Breast epithelium (tissue), 4 donors: ENCODE measurements at places on chromosomes 5 and 9. TPM values are rescaled to one million over a fixed set of nuclear protein-coding genes. Genes with fewer than 3 reads are reported as not detected.
A peak's percentile ranks its signal among the peaks of the same experiment; 100 is the strongest.

DNA sequence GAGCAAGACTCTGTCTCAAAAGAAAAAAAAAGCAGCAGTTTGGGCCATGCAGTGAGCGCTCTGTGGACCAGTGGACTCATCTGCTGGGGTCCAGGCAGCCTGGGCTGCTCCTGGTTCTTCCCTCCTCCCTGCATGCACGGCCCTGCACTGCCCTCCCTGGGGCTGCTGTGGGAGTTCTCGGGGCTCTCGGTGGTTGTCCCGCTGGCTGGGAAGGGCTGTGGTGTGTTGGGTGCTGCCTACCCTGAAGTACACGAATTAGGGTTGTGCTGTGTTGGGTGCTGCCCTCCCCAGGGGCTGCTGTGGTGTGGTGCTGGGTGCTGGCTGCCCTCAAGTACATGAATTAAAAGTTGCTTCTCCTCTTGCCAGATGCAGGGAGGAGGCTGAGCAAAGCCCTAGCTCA is 18.3 kb upstream of the CLPTM1L start:
- no peaks in the 10 kb centered on the region for H3K36me3 ChIP-seq
- H3K4me3 ChIP-seq = no peak overlapping the region
- no peak for DNase-seq
- H3K27me3 ChIP-seq = peaks cover 75% of the 10 kb centered on the region
- H3K27ac ChIP-seq = no peak overlapping the region
- no peaks in the 10 kb centered on the region for H3K4me1 ChIP-seq

DNA sequence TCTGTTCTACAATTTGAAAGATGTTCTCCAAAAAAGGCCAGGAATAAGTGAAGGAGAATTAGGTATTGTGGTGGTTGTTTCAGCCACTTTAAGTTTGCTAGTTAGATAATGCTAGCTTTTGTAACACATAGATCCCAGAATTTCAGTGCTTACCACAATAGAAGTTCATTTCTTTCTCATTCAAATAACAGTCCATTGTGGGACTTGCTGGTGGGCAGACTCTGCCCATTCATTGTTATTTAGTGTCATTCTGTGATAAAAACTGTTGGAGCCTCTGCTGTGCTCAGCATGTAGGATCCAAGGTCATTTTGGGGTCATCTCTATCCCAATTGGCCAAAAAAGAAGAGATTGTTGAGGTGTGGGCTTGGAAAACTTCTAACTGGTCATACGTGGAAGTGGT is 106.8 kb downstream of the CCDC192 start:
- no peak overlapping the region for H3K4me3 ChIP-seq
- no peak overlapping the region for H3K27ac ChIP-seq
- H3K36me3 ChIP-seq = no peaks in the 10 kb centered on the region
- no peaks in the 10 kb centered on the region for H3K27me3 ChIP-seq
- H3K4me1 ChIP-seq = no peaks in the 10 kb centered on the region
- DNase-seq = no peak

DNA sequence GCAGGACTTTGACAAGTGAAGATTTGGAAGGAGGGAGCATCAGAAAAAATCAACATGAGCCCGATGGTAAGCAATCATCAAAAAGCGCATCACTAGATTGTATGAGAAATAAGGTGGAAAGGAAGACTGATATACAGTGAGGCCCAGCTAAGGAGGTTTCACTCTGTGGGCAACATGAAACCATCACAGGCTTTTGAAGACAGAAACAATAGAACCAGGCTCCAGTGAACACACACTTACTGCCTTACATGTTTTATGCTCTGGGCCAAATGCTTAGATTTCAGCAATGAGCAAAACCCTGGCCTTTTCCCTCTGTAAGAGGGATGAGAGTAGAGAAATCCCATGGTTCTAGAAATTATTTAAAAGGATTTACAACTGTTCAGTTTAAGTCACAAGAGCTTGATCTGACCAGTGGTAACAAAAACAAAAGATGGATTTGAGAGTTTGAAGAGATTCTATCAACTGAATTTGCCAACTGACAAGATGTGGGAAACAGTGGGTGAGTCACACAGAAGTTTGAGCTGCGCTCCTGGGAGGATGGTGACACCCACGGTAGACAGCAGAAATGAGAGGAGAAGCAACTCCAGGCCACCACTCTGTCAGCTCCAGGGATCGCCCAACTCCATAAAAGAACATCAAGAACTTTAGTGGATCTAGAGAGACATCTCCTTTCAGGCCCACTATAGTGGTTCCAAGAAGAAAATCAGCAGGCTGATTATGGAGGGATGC is 261.8 kb downstream of the MCTP1 start:
- DNase-seq = no peak
- no peak overlapping the region for H3K4me3 ChIP-seq
- no peaks in the 10 kb centered on the region for H3K36me3 ChIP-seq
- no peaks in the 10 kb centered on the region for H3K27me3 ChIP-seq
- no peak overlapping the region for H3K27ac ChIP-seq
- H3K4me1 ChIP-seq = no peaks in the 10 kb centered on the region

GRCh38 chr5:10595672-10596309 is 31.9 kb downstream of the ANKRD33B start:
- H3K4me1 ChIP-seq = peaks cover 3% of the 10 kb centered on the region
- no peaks in the 10 kb centered on the region for H3K27me3 ChIP-seq
- H3K27ac ChIP-seq = peak overlapping the region; percentile 96

The ANKRD20A1 gene
- total RNA-seq = 0.16 TPM
